Upper lobe of right lung (tissue), 1 donor: ENCODE measurements at places on chromosomes 16 and 17.

DNA sequence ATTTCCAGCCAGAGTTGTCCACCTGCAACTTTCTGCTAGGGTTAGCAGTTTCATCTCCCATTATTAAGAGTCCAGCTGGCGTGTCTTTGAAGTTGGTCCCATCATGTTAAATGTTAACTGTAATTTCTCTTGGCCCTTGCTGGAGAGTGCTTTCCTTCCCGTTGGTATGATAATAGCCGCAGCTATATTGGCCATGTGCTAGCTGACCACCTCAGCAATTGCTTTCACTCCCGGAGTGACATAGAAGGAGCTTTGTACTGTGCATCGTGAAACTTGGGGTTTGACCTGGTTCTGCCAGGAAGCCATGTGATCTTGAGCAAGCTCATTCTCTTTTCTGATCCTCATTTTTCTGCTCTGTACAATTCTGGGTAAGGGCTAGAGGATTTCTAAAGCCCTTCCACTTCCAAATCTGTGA lies 81.0 kb upstream of the TBX2 start:
- peaks cover 16% of the 10 kb centered on the region for H3K4me1 ChIP-seq
- no peak overlapping the region for H3K27ac ChIP-seq
- H3K4me3 ChIP-seq: no peak overlapping the region

GRCh38 chr17:79065105-79065670 lies 9.4 kb upstream of the ENGASE start:
- H3K4me3 ChIP-seq: no peak overlapping the region
- H3K36me3 ChIP-seq: no peaks in the 10 kb centered on the region
- no peaks in the 10 kb centered on the region for H3K4me1 ChIP-seq
- no peaks in the 10 kb centered on the region for H3K27me3 ChIP-seq
- H3K27ac ChIP-seq: no peak overlapping the region

- no peak for DNase-seq
- H3K27me3 ChIP-seq: no peaks in the 10 kb centered on the region
- H3K36me3 ChIP-seq: no peaks in the 10 kb centered on the region
- no peaks in the 10 kb centered on the region for H3K4me1 ChIP-seq
Observed at GRCh38 chr16:6822041-6822440, 510.6 kb upstream of the RBFOX1 start.

- H3K27me3 ChIP-seq: no peaks in the 10 kb centered on the region
- peaks cover 42% of the 10 kb centered on the region for H3K36me3 ChIP-seq
- H3K27ac ChIP-seq: no peak overlapping the region
- peaks cover 62% of the 10 kb centered on the region for H3K4me1 ChIP-seq
Observed at GRCh38 chr17:1727258-1727789, 2.8 kb downstream of the WDR81 start.

DNA sequence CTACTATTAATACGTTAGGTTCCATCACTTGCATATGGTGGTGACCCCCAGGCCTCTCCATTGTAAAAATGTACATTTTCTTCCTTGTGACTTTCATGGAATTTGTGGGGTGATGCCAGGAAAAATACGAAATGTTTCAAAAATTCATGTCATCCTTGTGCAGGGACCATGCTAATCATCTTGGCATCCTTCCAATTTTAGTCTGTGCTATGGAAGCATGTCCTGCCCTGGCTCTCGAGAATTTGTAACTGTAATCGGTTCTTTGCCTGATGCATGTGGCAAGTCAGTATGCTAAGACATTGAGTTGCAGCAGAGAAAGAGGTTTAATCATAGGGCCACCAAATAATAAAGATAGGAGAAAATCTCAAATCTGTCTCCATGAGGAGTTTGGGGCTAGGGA lies 14.3 kb upstream of the GINS3 start:
- no peak overlapping the region for H3K4me3 ChIP-seq
- H3K36me3 ChIP-seq: no peaks in the 10 kb centered on the region
- H3K4me1 ChIP-seq: no peaks in the 10 kb centered on the region
- no peak overlapping the region for H3K27ac ChIP-seq
- H3K27me3 ChIP-seq: no peaks in the 10 kb centered on the region
- DNase-seq: no peak
